Bone marrow (tissue), 2 donors: ENCODE measurements at places on chromosomes 11 and 22.

GRCh38 chr22:22816766-22817410 lies 70.7 kb upstream of the IGLL5 start:
- DNase-seq, result no peak

DNA sequence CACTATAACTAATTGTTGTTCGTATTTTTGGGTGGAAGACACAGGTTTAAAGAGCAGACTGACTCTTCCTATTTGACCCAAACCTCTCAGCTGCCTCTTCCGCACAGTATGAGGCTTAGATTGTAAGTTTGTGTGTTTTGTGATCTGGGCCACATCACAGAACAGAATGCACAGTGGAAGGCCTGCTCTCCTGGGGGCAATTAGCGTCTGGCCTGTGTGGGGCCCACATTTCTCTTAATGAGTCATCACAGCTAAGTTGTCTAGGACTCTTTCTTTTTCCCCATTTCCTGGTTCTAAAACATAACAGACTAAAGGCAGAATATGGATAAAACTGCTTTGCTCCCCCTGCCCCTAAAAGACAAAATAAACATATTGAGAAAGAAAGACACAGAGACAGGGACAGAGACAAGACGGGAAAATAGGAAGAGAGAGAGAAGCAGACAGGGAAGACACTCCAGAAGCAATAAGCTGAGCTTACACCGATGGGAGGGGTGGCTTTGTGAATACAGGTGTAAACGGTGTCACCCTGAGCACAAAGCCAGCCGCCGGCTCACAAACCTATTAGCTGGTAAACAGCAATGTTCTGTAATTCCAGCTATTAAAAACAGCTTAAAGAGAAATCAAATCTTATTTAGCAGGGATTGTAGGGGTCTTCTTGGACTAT lies 127.4 kb upstream of the OPCML start:
- DNase-seq, result no peak

DNA sequence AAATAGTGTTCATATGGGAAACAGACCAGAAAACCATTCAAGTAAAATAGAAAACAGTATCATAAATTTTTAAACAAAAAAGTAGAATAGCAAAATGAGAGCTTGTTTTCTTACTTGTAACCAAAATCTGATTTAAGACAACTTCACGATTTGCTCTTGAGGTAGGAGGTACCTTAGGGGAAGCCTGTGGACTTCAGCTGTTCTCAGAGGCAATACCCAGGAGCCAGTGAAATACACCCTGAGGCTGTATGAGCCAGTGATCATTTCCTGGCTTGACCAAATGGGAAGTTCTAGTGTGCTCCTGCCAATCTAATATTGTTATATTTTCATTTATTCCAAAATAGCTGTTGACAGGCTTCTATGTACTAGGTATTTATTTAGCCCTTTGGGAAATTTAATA lies 104.8 kb downstream of the ARHGAP42 start:
- DNase-seq, result no peak

DNA sequence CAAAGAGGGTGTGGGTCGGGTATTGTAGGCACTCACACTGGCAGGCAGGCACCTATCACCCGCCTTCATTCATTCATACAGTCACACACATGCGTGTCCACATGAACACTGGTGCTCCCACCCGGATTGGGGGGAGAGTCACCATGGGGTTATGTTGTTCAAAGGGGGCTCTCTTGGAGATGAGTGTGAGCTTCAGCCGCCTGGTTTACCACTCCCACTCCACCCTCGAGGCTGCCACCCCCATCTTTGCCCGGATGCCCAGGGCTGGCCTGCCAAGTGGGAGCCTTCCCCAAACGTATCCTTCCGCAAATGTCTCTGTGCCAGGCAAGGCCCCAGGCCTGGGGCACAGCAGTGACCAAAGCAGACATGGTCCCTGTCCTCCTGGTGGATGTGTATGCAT lies 22.6 kb downstream of the MRGPRD start:
- DNase-seq, result no peak
